Activated CD4-positive, alpha-beta memory T cell treated with anti-CD3 and anti-CD28 coated beads for 36 hours (primary cell): ENCODE measurements at places on chromosomes 1 and 21. TPM values are rescaled to one million over a fixed set of nuclear protein-coding genes. Genes with fewer than 3 reads are reported as not detected.

GRCh38 chr1:19112891-19113696 is 97.0 kb downstream of the UBR4 start:
- no peak for DNase-seq

Gene SV2A
- 9.6 TPM for total RNA-seq

GRCh38 chr1:48683839-48684238 is 92.9 kb downstream of the BEND5 start:
- DNase-seq, result no peak

Gene FGR
- total RNA-seq, result 0.27 TPM

DNA sequence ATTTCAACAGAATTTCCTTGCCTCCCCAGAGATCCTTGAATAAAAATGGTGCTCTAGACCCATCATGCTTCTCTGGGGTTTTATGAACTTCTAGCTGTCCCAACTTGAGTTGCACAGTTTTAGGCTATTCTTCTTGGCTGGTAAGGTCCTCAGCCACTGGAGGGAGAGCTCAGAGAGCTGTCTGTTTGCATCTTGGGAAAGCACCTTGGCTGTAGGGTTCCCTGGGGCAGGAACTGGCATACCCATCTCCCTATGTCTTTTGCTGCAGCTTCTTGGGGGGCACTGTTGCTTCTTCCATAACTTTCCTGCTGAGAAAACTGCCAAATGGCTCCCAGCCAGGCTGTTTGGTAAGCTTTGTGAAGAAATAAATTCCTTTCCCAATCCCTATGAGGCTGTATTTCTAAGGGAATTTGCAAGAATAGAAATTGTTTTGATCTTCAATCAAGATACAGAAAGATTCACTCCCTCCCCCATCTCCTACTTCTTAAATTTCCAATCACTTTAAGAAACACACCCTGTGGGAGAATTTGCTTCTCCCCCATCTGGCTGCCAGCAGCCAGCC is 8.2 kb upstream of the FMOD start:
- no peak for DNase-seq

Gene WDR26
- total RNA-seq, result 72.2 TPM

- DNase-seq, result no peak
Observed at GRCh38 chr1:173127369-173128307, 76.9 kb upstream of the TNFSF18 start.

GRCh38 chr1:211677659-211678058 is 2.2 kb upstream of the NEK2 start:
- no peak for DNase-seq

GRCh38 chr1:30758785-30759380 is 1.3 kb upstream of the LAPTM5 start:
- peak; percentile 77 for DNase-seq

Gene ADAMTS4
- total RNA-seq, result 2.3 TPM

DNA sequence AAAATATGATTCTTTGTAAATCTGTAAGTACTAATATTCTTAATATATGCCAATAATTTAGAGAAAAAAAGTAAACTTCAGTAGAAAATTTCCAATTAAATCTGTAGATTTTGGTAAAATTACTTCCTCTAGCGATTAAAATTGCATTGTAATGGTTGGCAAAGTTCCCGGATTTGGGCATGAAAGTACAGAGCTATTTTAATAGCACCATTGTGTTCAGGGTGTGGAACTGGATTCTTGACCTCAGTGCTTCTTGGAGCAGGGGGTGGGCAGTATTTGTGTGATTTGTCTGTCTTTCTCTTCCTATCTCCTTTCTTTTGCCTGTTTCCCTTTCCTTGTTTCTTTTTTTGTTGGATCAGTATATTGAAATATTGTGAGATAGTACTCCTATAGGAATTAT is 72.1 kb downstream of the DNM3 start:
- DNase-seq, result no peak

- no peak for DNase-seq
Observed at GRCh38 chr1:221806984-221807383, 65.1 kb upstream of the DUSP10 start.

DNA sequence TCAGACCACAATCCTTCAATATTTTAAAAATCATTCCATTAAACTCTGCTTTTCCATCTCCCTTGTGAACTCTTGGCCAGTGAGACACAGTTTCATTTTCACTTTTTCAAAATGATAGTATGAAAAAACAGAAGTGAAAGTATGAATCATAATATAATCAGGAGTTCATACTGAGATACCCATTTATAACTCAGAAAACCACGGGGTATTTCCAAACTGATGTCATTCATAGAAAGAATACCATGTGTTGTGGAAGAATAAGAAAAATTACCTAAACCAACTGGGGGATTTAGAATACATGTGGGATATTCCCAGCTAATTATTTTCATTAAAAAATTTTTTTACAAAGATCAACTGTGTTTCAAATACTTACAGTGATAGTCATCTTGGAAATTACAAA is 149.9 kb downstream of the MRPL39 start:
- no peak for DNase-seq

DNA sequence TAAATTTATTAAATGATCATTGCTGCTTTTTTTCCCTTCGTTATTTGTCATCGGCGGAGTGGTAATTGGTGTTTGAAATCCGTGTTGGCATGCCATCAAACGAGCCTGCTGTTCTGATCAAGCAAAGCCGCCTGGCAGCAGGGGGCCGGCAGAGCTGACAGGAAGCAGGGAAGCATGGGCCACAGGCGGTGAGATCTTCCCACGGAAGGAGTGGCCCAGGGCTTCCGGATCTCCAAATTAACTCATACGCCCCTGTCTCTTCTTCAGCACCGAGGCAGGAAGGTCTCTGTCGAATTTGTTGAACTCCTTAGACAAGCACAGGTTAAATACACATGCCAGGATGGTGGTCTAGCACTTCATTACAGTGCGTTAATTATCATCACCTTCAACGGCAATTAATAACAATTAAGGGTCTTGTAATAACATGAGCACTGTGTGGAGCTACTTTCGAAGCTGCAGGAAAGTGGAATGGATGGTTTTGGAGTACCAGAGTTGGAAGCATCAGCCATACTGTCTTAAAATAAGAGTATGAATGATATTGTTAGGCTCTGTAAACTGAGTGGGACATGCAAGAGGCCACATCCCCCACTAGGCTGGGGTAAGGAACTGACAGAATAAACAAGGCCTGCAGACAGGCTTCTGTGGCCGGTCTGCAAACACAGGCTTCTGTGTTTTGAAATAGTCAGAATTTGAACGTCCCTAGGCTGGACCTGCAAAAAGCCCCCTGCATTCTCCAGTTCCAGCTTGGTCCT is 199.4 kb upstream of the DAB1 start:
- no peak for DNase-seq

Gene TTLL7
- total RNA-seq, result 0.90 TPM

- peak; percentile 53 for DNase-seq
Observed at GRCh38 chr1:145846201-145846612, 777 bp downstream of the NUDT17 start.

DNA sequence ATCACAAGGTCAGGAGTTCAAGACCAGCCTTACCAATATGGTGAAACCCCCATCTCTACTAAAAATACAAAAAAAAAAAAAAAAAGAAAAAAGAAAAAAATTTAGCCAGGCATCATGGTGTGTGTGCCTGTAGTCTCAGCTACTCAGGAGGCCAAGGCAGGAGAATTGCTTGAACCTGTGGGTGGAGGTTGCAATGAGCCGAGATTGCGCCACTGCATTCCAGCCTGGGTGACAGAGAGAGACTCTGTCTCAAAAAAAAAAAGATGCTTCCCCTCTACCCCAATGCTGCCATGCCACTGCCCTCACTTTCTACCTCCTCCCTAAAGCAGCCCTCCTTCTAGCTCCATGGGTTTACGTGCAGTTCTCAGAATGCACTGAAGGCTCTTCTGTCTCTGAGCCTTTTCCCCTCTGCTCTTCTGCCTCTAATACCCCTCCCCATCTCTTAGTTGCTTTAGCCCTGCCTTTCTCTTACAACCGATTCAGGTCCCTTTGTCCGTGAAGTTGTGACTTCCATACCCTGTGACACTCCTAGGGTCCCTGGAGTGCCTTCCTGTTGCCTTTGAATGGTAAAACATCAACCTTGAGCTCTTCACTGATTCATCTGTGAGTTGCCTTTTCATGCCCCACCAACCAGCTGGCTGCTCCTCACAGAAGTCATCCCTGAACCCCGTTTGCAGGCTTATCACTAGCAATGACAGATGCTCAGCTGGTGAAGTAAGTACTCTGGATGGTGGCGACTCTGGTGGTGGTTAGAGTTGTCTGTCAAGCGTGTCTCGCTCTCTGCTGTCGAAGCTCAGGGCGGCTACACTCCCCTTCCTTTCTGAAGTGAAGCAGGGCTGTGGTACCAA is 234.9 kb downstream of the RHOU start:
- no peak for DNase-seq

DNA sequence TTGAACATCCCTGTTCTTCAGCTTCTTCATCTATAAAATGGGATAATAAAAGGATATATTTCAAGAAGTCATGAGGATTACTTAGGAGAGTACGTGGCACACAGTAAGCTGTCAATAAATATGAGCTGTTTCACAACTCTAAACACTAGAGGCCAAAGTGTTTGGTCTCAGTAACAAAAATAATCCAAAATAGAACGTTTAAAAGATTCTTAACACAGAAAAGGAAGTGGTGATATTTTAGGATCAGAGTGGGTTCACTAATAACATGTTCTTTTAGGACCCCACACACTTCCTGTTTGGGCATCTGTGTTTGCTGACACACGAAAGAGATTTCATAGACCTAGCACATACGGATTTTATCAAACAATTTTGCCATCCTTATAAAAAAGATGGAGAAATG is 32.9 kb downstream of the TNFSF18 start:
- no peak for DNase-seq

Gene RCC1
- total RNA-seq, result 86.1 TPM

GRCh38 chr1:175133673-175134435 is 58.7 kb downstream of the KIAA0040 start:
- no peak for DNase-seq

GRCh38 chr1:2465371-2466269 is 10.5 kb upstream of the PLCH2 start:
- DNase-seq, result no peak

DNA sequence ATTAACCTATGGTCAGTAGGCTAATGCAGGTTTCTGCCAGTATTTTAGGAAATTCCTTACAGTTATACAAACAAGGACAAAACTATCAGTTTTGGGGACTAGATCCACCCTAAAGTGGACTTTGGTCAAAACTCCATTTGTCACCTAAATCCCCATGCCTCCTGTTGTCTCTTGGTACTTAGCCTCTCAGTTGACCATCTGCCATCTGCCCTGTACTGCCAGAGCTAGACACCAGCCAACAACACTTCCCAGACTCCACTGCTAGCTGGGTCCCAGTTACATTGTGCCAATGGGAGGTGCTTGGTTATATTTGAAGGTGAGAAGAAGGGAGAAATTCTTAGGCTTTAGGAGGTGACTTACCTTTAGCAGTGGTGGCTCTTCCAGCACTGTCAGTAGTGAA is 17.0 kb upstream of the BSDC1 start:
- no peak for DNase-seq

- no peak for DNase-seq
Observed at GRCh38 chr1:203074610-203075009, 11.2 kb downstream of the MYOG start.

GRCh38 chr1:230117694-230118093 is 50.7 kb downstream of the GALNT2 start:
- no peak for DNase-seq

- DNase-seq, result no peak
Observed at GRCh38 chr1:43171312-43171875, 696 bp downstream of the EBNA1BP2 start.

DNA sequence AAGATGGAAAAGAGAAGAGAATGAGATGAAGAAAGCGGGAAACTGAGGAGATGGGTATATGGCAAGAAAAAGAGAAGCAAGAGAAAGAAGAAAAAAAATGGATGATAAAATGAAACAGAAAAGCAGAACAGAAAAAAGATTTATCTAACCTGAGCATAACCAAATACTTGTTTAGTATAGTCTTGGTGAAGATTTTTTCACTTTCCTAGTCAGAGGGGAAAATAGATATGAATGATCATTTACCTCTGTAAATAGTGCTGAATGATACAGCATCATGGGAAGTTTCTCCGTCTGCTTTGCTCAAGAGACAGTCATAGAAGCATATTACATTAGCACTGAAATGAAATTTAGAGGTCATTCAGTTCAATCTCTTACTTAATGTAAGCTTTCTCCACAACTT is 36.1 kb upstream of the PLPPR4 start:
- DNase-seq, result no peak

Gene SPATA6
- total RNA-seq, result 1.9 TPM

DNA sequence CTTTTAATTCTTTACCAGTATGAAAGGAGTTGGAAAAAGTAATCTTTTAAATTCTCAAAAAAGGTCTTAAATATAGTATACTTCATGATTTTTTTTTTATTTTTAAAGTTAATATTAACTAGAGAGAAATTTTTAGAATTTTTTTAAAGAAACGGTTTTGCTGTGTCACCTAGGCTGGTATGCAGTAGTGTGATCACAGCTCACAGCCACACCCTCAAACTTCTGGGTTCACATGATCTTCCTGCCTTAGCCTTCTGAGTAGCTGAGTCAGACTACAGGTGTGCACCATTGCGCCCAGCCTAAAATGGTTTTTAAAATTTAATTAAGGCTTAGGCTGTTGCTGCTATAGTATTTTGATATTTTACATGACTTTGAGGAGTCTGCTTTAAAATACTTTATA is 52.4 kb downstream of the TLCD4 start:
- no peak for DNase-seq

Gene KIF14
- total RNA-seq, result 15.7 TPM

Gene RYR2
- 0.02 TPM for total RNA-seq

GRCh38 chr1:88680471-88680870 is 3.6 kb upstream of the PKN2 start:
- no peak for DNase-seq

Gene MROH7
- 0.05 TPM for total RNA-seq

- no peak for DNase-seq
Observed at GRCh38 chr21:33067457-33067856, 2.5 kb upstream of the OLIG1 start.

Gene FCRL1
- total RNA-seq, result not detected

- peak; percentile 90 for DNase-seq
Observed at GRCh38 chr1:27284425-27285273, 37.3 kb upstream of the TMEM222 start.

DNA sequence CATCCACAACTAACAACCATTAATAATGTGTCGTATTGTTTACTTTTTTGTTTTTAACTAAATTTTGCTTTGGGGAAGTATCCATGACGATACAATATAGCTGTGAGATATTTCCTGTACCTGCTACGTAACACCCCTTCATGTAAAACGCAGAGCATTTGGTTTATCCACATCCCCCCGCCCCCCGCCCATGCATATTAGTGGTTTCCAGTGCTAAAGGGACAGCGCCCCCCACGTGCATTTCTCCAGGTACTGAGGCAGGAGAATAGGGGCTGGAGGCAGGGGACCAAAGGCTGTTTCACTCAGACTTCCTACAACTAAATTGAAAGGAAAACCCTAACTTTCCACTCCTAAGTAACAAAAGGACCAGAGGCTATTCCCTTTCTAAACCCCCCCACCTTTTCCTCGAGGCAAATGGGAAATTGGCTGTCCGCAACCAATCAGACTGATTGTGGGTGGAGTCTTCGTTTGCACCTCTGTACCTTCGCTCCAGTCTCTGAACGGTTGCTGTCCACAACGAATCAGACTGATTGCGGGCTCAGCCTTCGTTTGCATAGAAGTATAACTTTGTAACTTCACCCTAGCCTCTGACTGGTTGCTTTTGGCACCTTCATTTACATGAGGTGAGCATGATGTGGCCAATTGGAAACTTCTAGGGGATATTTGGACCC is 12.2 kb upstream of the RIPK4 start:
- DNase-seq, result no peak
